ENCODE measurements at places on chromosomes 12 and 14.

DNA sequence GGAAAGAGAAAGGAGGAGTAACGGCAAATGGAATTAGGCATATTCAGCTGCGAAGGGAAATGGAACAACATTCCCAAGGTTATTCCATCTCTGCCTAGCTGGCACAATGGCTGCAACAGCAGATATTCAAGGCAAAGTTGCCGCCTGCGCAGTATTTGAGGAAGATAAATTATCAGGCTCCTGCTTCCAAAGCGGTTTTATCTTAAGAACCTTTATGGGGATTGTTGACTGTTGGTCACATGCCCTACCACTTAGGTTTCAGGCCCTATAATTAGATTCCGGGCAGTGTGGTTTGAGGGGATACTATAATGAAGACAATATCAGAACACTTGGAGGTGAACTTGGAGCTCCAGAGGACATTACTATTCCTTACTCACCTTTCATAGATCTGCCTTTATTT is 99.7 kb downstream of the FGD4 start:
- DNase-seq, result no peak

- no peak for DNase-seq
Observed at GRCh38 chr12:66111605-66112004, 18.9 kb downstream of the LLPH start.

DNA sequence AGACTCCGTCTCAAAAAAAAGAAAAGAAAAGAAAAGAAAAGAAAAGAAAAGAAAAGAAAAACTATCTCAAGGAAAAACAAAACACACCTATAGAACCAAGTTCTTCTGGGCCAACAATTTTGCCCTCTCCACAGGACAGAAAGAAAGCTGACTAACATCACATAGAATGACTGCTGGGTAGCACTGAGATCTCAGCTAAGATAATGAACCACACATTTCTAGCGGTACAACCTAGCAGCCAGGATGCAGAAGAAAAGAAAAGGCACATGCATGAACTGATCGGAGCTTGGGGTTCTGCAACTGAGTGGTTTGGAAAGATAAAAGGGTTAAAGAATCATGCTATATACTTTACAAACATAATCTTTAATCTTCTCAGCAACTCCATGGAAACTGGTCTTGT is 19.5 kb downstream of the TMED10 start:
- DNase-seq, result no peak

- DNase-seq, result no peak
Observed at GRCh38 chr14:101359221-101360053, 201.9 kb upstream of the DIO3 start.

GRCh38 chr12:25084816-25085215 is 110.1 kb downstream of the DNAI7 start:
- DNase-seq, result no peak

- peak; percentile 84 for DNase-seq
Observed at GRCh38 chr12:49644620-49644994, 21.2 kb downstream of the PRPF40B start.
